Fibroblast of skin of back (primary cell): ENCODE measurements at places on chromosomes 12 and 14.

GRCh38 chr14:22955702-22956569 lies 954 bp downstream of the HAUS4 start:
- no peak for DNase-seq

GRCh38 chr12:6373022-6373787 lies 2.2 kb downstream of the SCNN1A start:
- no peak for DNase-seq

- no peak for DNase-seq
These were observed 11.3 kb downstream of the NOS1 start for GRCh38 chr12:117350140-117350539.

GRCh38 chr12:45966486-45966885 lies 23.9 kb downstream of the SCAF11 start:
- peak; percentile 89 for DNase-seq

- no peak for DNase-seq
These were observed 21.9 kb upstream of the BICD1 start for GRCh38 chr12:32084753-32085152.

- DNase-seq, result no peak
These were observed 316.1 kb downstream of the AACS start for GRCh38 chr12:125381373-125381772.

- no peak for DNase-seq
These were observed 32.7 kb downstream of the VCPKMT start for GRCh38 chr14:50083467-50084337.

DNA sequence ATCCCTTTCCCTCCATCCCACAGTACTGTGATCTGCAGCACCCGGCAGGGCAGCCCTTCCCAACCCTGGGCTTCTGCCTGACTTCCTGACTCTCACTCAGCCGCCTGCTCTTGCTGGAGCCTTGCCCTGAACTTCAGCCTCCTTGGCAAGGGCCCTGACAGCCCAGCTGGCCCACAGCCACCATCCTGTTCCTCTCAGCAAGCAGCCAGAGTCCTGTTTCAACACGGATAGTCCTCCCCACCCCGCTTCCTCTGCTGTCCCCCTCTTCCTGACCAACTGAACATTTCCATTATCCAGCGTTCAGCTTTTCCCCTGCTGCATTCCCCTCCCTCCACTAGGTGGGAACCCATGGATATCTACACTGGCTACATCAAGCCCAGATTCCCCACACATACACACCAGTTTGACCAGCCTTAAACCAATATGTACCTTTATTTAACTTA lies 74.0 kb upstream of the MDM1 start:
- peak; percentile 75 for DNase-seq

- DNase-seq, result peak; percentile 72
These were observed 152.2 kb upstream of the SLC38A2 start for GRCh38 chr12:46524778-46525177.

- DNase-seq, result peak; percentile 20
These were observed 1.2 kb downstream of the KCNJ8 start for GRCh38 chr12:21773263-21773741.

GRCh38 chr12:68867606-68868005 lies 59.6 kb downstream of the MDM2 start:
- DNase-seq, result no peak

DNA sequence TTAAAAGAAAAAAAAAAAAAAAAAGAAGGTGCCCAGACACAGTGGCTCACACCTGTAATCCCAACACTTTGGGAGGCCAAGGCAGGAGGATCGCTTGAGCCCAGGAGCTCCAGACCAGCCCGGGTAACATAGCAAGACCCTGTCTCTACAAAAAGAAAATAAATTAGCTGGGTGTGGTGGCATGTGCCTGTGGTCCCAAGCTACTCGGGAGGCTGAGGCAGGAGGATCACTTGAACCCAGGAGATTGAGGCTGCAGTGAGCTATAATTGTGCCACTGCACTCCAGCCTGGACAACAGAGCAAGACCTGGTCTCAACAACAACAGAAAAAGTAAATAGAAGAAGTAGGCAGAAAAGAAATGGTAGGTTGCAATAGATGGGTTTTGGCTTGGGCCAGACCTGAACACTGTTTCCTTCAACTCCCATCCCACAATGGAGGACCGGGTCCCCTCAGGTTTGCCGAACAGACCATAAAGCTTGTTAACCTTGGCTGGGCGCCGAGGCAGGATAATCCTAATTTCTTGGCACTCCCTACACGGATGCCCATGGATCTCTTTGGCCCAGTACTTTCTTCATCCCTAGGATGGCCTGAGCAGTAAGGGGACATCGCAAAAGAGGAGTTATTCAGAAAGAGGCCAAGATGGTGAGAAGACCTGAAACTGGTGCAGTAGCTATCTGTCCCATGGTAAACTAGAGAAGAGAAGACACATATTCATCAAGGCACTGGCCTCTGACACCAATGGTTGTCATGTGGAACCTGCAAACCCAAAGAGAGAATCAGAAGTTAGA lies 165.5 kb upstream of the CCND2 start:
- DNase-seq, result no peak

GRCh38 chr12:110669193-110669502 lies 19.8 kb downstream of the HVCN1 start:
- DNase-seq, result no peak

DNA sequence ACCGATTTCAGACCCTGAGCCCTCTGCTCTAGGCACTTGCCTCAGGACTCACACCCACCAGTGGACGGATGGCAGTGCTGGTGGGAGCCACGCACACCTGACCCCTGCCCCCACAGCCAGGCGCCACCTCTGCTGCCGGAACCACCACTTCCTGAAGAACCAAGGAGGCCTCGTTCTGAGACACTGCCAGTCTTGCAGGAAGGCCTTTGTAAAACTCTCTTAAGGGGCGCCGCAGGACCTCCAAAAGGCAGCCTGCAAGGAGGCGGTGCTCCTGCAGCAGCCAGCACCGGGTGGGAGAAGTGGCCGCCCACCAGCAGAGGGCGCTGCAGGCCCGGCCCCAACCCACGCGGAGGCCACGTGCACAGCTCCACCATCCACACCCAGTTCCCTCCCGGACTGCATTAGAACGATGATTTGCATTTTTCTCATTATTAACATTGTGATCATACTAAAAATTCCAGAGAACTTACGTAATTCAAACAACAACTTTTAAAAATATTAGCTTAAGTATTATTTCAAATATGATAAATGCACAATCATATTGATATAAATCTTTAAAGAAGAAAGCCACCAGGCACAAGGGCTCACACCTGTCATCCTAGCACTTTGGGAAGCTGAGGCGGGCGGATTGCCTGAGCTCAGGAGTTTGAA lies 12.8 kb downstream of the STX2 start:
- peak; percentile 85 for DNase-seq

DNA sequence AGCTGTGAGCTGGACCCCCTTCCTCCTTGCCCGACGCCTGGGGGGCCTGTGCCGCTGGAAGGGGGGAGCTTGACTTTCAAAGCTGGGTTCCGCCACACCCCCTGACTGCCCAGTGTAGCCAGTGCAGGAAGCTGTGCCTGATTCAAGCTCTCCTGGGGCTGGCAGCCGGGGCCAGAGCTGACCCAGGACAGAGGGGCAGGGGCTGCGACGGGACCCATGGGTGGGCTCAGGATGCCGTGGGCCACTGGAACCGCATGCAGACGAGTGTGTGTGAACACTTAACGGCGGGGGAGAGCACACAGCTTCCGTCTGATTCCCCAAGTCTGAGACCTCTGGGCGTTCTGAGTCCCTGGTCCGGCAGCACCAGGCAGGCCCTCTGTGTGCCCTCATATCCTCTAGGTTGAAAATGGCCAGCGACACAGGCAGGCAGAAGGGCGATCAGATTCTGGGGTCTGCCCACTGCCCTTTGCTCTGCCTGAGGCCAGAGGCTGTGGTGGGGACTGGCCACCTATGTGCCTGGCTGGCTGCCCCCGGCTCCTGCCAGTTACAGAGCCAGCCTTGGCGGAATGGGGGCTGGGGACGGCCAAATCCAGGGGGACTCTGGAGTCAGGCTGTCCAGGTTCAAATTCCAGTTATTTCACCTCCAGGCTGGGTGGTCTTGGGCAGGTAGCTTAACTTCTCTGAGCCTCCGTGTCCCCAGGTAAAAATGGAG lies 54.0 kb downstream of the CYP46A1 start:
- DNase-seq, result no peak

- no peak for DNase-seq
These were observed 2.2 kb downstream of the CPSF6 start for GRCh38 chr12:69241438-69242092.

- no peak for DNase-seq
These were observed 50.5 kb upstream of the FBRSL1 start for GRCh38 chr12:132439333-132439904.

- no peak for DNase-seq
These were observed 144.9 kb upstream of the PELI2 start for GRCh38 chr14:55973285-55973800.

- DNase-seq, result no peak
These were observed 25.9 kb upstream of the HIGD1C start for GRCh38 chr12:50926415-50926814.

- no peak for DNase-seq
These were observed 1040.8 kb downstream of the BCL11B start for GRCh38 chr14:98231210-98231609.

DNA sequence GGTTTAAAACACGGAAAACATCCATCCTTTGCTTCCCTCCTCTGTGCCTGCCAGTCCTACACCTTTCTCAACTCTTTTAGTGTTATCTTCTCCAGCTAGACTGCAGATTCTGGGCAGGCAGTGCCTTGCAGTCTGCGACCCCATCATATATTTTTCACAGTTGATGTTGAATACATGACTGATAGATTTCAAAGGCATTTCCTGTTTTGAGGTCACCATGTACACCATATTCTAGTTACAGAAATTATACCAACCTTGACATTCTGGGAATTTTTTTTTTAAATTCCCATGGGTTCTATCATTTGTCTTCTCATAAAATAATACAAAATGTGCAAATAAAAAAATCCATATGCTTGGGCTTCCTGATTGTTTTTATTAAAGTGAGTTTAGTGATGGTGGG lies 16.6 kb downstream of the SOCS2 start:
- DNase-seq, result peak; percentile 34

DNA sequence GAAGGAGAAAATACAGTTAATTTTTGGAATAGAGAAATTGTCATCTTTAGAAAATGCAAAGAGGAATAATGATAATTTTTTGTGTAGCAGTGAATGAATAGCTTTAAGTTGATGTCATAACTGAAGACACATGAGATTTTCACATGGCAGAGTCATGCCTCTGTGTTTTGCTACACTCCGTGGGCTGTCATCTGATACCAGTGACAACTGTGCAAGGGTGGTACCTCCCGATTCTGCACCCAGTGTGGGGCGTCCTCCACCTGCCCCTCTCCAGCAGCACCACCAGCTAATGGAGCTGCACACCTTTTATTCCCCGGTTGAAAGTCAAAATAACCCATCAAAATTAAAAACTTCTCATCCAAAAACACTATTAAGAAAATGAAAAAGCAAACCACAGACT lies 47.2 kb downstream of the ANKRD9 start:
- peak; percentile 24 for DNase-seq

DNA sequence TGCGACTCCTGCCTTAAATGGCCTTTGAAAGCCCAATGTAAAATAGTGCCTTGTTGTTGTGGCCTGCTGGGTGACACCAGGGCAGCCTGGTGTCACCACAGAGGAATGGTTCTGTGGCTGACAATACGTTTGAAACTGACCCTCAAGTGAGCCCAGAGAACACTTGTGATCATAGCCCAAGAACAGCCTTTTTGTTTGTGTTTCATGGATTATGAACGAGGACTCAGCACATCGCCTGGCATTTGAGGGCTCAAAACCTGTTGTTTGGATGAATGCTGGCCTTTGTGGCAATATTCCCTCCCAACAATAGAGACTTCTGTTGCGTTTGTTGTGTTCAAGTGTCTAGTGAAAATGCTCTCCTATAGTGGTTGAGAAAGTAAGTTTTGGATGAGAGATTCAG lies 48.5 kb downstream of the TSPAN9 start:
- no peak for DNase-seq
